Activated naive CD8-positive, alpha-beta T cell treated with anti-CD3 and anti-CD28 coated beads, Interleukin-2, amount 50 U/mL, for 24 hours (primary cell): ENCODE measurements at places on chromosomes 1 and 21.

- no peak for DNase-seq
Measured at GRCh38 chr1:172827301-172827700, 168.4 kb downstream of the FASLG start.

- DNase-seq: no peak
Measured at GRCh38 chr1:157878059-157878458, 36.5 kb upstream of the CD5L start.

DNA sequence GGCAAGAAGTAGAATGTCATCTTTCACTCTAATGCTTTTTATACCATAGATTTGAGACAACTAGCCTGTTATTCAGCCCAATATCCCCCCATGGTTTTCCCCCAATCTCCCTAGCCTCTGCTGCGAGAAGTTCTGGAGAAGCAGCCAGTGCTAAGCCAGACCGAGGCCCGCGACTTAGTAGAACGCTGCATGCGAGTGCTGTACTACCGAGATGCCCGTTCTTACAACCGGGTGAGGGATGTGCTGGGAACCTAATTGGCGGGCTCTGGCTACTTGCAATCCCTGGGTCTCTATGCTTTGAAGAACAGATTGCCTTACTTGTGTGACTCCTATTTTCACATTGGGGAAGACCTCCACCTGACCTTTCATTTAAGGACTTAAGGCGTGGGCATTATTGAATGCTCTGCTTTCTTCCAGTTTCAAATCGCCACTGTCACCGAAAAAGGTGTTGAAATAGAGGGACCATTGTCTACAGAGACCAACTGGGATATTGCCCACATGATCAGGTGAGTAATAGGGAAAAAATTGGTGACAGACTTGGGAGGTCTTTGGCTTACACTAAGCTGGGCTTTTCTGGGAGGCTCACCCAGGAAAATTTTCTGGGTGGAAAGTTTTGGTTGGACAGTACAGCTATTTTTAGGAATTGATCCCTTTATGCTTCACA is 1.9 kb downstream of the PSMB4 start:
- DNase-seq: no peak

DNA sequence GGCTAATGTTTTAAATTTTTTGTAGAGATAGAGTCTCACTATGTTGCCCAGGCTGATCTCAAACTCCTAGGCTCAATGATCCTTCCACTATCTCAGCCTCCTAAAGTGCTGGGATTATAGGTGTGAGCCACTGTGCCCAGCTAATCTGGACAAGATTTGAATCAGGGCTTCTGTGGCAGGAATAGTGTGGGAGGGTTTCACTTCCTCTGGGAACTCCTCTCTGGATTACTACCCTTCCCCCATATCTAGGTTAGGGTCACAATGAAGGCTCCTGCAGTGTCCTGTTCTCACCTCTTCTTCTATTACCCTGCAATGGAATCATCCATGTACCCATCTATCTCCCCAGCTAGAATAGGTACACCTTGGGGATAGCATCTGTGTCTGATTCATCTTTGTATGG is 133.6 kb upstream of the RAB4A start:
- DNase-seq: no peak

DNA sequence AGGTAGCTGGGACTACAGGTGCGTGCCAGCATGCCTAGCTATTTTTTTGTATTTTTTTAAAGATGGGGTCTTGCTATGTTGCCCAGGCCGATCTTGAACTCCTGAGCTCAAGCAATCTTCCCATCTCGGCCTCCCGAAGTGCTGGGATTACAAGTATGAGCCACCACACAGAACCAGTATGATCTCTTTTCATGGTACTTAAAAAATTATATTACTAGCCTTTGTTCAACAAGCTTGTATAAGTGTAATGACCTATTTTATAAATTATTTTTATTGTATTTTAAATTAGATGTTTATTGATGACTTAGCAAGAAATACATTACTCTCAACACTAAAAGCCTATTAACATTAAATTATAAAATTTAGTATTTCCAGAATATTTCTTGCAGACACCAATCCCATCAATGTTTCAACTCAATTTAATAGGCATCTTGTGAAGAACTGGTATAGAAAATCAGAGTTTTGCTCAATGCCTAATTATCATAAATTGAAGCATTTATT is 36.0 kb upstream of the MTF2 start:
- DNase-seq: no peak

DNA sequence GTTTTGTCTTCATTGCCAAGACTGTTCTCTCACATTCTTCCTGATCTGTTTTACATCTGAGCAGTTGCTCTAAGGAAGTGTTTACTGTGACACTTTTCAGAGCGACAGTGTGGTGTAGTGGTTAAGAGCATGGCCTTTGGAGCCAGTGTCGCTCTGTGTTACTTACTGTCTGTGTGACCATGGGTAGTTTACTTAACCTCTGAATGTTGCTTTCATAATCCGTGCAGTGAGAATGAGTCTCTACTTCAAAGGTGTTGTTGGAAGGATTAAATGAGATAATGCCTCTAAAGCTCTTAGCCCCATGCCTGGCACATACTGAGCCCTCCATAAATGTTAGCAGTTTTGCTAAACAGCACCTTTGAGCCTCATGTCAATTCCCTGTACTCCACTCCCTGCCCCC is 35.9 kb upstream of the ZFP69B start:
- DNase-seq: no peak

- no peak for DNase-seq
Measured at GRCh38 chr1:15605398-15606383, 11.6 kb upstream of the DDI2 start.

DNA sequence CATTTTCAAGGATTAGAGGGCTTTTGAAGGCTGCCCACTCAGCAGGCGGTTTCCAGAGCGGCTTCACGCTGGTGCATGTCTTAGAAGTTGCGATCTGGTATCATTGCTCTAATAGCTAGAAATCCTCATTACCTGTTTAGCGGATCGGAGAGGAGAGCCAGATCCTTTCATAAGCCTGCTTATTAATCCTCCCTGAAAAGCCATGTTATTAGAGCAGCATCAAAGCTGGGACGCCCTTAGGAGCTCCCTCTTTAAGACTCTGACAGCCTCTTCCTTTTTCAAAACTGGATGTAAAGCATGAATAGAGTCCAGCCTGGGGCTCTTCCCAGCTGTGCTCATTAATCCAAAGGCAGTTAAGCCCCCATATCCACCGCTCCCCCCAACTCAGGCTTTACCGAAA is 13.9 kb upstream of the CTSE start:
- DNase-seq: no peak

- no peak for DNase-seq
Measured at GRCh38 chr1:245827301-245827700, 672.5 kb downstream of the KIF26B start.

DNA sequence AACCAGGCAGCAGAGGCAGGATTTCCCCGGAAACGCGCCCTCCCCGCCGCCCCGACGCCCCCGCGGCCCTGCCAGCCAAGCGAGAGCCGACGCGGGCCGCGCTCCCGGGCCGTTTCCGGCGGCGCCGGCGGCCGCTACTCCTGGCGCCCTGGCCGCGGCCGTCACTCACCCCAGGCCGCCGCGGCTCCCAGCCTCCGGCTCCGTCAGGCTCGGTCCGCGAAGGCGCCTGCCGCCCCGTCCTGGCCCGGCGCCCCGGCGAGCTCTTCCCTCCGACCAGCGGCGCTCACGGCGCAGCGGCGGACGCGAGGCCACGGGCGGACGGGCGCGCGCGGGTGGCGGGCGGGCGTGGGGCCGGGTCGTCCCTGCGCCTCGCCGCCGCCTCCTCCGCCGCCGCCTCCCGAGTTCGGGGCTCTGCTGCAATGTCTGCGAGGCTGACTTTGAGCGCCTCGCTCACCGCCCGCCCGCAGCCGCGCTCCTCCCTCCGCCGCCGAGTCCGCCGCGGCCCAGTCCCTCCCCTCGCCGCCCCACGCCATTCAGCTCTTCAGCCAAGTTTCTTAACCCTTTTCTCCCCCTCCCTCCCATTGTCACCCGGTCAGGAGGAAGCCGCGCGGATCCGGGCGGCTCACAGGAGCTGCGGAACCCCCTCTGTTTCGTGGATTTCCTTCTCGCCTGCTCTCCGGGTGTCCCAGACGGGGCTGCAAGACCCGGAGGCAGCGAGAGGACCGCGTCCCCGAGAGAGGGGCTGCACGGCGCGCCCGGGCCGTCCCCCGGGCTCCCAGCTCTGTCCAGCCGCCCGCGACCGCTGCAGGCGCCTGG is at the start of gene NRIP1:
Gene NRIP1, minus strand, starts transcription at position 425 of the 816 bp plus-strand sequence. CDS start 96,808 bp downstream, outside the sequence.
- DNase-seq: peak; percentile 79

DNA sequence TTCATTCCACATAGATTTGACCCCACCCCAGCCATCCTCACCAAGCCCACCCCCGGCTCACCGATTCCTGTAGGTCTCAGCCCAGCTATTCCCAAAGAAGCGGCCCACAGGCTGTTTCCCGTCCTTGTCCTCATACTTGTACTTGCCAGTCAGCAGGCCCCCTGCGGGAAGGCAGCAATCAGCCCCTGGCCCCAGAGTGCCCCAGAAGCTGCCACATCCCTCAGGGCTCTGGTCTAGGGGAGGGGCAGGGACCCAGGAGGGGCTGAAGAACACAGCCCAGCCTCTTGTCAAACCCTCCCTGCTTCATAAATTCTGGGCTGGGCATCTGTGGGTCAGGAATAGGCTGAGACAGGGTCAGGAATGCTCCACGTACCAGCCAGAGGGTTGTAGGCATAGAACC is 5.0 kb downstream of the AKR7A2 start:
- DNase-seq: no peak

DNA sequence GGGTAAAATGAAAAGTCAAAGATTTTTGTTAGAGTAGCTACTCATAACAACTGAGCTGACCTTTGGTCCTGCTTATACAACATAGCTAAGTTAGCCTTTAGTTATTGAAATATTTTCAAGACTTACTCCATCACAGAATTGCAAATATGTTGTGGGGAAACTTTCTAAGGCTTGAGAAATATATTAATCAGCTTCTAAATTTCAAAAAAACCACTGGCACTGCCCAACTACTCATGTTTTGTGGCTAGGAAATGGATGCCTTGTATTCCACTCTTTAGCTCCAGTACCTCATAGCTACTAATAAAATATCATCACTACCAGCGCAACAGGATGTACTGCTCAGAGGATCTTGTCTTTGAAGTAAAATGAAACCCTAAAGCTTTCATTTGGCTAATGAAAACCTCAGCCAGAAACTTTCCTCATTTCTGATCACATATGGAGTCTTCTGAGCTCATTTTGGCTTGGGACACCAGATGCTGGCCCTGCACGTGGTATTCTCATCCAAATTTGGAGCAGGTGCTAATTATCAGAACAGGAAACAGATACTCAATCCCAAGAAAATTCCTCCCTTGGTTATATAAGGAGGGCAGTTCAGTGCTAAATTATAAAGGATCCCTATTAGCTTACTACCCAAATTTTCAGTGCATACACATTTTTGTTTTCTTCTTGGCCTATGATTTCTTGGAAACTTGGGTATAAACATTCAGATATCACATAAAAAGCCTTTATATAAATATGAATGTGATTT is 690.7 kb downstream of the ADGRL2 start:
- DNase-seq: no peak
